Hair follicle dermal papilla cell (primary cell): ENCODE measurements at places on chromosomes 12 and 14. TPM values are rescaled to one million over a fixed set of nuclear protein-coding genes. Genes with fewer than 3 reads are reported as not detected.

The PLCZ1 gene
- total RNA-seq: not detected in 2 replicates

The ANKS1B gene
- 3.5 and 7.0 TPM in 2 replicates for total RNA-seq

The TAS2R8 gene
- total RNA-seq: 0.12 TPM in 1 of 2 replicates, not detected in the other

The IL22 gene
- not detected in 2 replicates for total RNA-seq

The HSPB8 gene
- 1.1 and 5.5 TPM in 2 replicates for total RNA-seq

The PNN gene
- total RNA-seq: 17.2 and 18.8 TPM in 2 replicates
